ENCODE measurements at places on chromosomes 11 and 22.

- no peak for DNase-seq
Measured at GRCh38 chr11:61281581-61282250, 13.4 kb downstream of the VWCE start.

DNA sequence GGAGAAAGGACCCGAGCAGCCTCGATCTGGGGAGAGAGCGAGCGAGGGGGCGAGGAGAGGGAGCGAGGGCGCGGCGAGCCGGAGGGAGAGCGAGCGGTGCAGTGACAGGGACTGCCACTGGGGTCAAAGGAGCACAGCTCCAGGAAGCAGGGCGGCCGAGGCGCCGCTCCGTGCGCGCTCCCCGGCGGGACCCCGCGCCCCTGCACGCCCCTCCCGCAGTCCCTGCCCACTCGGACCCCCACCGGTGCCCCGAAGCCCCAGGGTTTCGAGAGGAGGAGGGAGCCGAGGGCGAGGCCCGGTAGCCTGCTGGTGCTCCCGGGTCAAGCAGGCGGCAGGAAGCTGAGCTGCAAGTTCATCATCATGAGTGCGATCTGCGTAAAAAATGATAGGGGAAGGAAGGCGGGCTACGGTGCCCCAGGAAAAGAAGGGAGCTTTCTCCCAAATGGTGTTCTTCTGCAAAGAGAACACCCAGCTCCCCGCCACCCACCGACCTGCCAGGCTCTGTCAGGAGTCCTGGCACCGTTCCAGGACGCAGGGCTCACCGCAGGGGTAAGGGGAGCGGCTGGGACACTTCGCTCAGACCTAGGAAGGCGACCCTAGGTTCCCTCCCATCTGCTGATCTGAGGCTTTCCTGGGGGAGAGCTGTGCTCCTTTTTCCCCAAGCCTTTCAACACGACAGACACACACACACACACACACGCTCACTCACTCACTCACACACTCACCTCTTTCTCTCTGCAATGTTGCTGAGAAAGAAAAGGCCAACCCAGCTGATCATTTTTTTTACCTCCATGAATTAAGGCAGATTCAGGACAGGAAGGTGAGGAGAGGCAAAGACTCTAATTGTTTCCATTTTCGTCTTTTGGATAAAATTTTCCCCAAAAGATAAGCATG, at the start of gene MPPED2:
MPPED2 (minus strand) TSS at position 103 of the 894 bp plus-strand sequence. CDS start 5,980 bp downstream, outside the sequence.
- DNase-seq, result peak; percentile 56

DNA sequence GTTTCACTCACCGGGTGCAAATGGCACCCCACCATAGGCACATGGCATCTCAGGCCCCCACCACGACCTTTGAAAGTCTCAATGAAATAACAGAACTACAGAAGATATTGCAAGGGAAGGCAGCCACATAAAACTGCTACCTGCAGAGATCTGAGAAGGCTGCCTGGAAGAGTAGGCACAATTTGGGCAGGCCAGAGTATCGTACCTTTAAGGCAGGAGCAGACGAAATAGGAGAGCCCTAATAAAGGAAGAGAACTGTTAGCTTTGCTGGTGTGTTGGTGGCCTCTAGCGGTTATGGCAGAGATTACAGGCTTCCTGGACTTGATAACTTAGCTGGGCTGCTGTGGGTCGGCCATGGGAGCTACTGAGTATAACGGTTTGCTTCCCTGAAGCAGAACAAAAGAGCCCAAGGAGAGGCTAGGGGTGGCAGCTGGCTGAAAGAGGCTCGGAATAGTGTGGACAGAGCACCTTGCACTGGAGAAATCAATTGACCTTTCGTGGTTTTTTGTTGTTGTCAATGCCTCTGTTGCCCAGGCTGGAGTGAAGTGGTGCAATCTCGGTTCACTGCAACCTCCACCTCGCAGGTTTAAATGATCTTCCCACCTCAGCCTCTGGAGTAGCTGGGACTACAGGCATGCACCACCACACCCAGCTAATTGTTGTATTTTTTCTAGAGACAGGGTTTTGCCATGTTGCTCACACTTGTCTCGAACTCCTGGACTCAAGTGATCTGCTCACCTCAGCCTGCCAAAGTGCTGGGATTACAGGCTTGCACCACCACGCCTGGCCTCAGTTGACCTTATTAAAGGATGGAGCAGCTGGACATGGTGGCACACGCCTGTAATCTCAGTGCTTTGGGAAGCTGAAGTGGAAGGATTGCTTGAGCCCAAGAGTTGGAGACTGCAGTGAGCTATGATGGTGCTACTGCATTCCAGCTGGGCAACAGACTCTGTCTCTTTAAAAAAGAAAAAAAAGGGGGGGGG, 4.8 kb downstream of the SDF2L1 start:
- peak; percentile 84 for DNase-seq

DNA sequence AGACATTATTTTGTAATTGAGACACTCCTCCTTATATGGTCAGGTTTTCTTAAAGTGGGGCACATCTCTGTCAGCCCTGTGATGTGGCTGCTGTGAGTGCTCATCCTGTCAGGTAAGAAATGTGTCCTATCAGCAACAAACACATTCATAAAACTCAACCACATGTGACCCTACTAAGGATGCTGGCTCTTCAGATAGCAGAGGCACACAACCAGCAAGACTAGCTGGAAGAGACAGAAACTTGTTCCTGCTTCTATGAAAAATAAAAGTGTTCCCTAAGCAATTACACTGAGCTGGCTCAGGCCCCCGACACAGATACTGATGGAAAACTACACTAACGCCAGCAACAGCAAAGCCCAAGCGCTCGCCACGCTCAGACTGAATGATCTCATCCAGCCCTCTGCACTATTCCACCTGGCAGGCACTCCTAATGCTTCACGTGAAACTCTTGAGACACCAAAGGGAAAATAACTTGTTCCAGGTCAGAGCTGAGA, 49.8 kb upstream of the CYP2D6 start:
- DNase-seq, result no peak

DNA sequence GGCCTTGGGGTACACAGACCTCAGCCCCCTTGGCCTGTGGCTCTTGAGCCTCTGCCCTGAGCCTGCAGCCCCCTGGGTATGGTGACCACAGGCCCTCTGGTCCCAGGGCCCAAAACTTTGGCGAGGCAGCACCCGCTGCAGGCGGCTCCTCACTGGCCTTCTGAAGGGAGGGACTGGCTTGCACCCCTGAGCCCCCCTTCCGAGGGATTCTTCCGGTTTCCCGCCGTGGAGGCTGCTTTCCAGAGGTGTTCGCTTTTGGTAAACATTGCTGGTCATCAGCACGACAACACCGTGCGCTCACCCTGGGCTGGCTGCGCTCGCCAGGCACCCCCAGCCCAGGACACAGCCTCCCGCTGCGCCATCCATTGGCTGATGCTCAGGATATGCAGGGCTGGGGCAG, 42.0 kb downstream of the GRAMD4 start:
- DNase-seq, result no peak
